ENCODE measurements at places on chromosomes 12 and 14.

- no peak for DNase-seq
Measured at GRCh38 chr12:12800406-12801180, 12.6 kb upstream of the DDX47 start.

GRCh38 chr12:105352940-105353635 lies 22.6 kb downstream of the C12orf75 start:
- no peak for DNase-seq

DNA sequence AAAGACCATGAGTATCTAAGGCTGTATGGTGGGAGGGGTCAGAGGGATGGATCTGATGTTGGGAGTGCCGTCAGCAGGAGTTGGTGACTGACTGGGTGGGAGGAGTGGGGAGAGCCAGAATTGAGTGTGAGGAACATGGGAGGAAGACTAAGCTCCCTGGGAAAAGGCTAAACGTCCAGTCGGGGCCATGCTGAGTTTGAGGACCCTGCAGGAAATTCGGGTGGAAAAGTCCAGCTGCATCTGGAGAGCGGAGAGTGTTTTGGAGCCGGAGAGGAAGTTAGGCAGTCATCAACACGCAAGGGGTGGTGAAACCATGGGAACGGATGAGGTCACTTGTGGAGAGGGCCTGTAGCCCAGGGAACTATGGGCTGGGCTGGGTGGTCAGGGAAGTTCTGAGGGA lies 60.9 kb downstream of the ELK3 start:
- no peak for DNase-seq

- no peak for DNase-seq
Measured at GRCh38 chr14:72699443-72699842, 194.5 kb downstream of the DPF3 start.

- no peak for DNase-seq
Measured at GRCh38 chr14:89384023-89384422, 33.0 kb downstream of the FOXN3 start.
